ENCODE measurements at places on chromosomes 11 and 22. TPM values are rescaled to one million over a fixed set of nuclear protein-coding genes. Genes with fewer than 3 reads are reported as not detected.

Gene TYR
- not detected for total RNA-seq

Gene SLC22A12
- total RNA-seq = not detected

Gene VWA5A
- total RNA-seq = 4.3 TPM

Gene PATE2
- not detected for total RNA-seq

Gene TUB
- total RNA-seq = 0.19 TPM

Gene EIF3M
- 459 TPM for total RNA-seq

Gene GLYAT
- total RNA-seq = not detected

Gene MS4A15
- not detected for total RNA-seq

Gene HEPACAM
- total RNA-seq = not detected

Gene MYRF
- 0.70 TPM for total RNA-seq

Gene SLC1A2
- total RNA-seq = not detected

Gene CALCB
- total RNA-seq = 3.2 TPM

Gene PRR33
- 0.20 TPM for total RNA-seq

Gene MAPK8IP1
- 0.54 TPM for total RNA-seq

Gene IFITM10
- not detected for total RNA-seq

Gene CLCF1
- total RNA-seq = 0.31 TPM

Gene C11orf91
- not detected for total RNA-seq

Gene SMTNL1
- not detected for total RNA-seq

Gene HTR3B
- total RNA-seq = not detected

Gene DTX4
- 0.10 TPM for total RNA-seq

Gene KRTAP5-8
- not detected for total RNA-seq

Gene BIK
- total RNA-seq = 2.2 TPM

Gene GAL3ST3
- 0.95 TPM for total RNA-seq

Gene SYCE3
- 1.9 TPM for total RNA-seq

Gene GP1BB
- not detected for total RNA-seq
